ENCODE measurements at places on chromosomes 3 and 15.

GRCh38 chr15:101105059-101105891 lies 146.6 kb downstream of the CHSY1 start:
- DNase-seq, result no peak

GRCh38 chr3:111967068-111967467 lies 11.8 kb upstream of the ABHD10 start:
- no peak for DNase-seq

DNA sequence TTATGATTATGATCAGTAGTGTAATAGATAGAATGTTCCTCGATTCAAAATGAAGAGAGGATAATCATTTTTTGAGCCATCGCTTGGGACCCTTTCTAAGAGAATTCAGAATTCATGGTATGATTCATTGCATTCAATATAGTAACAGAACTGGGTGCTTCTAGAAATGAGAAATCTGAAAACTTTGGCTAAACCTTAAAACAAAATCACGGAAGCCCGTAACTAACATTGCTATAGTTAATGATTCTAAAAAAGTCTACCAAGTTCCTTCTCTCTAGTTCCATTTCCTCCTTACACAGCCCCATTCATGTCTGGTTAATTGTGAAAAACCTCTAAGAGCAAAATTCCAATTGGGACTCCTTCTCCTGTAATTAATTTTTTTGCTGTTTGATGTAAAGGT lies 217.1 kb downstream of the GBE1 start:
- DNase-seq, result no peak

DNA sequence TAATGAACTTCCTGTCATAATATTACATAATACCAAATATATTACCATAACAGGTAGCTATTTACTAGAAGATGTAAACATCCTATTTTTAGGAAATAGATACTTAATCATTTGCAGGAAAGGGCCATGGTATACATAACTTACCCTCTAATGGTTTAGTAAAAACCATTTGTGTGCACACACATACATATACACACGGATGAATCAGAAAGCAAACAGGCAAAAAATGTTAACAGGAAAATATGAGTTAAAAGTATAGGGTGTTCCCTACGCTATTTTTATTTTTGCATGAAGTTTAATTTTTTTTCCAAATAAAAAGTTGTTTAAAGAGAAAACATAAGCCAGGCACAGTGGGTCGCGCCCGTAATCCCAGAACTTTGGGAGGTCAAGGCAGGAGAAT lies 34.6 kb downstream of the FAM174B start:
- no peak for DNase-seq

DNA sequence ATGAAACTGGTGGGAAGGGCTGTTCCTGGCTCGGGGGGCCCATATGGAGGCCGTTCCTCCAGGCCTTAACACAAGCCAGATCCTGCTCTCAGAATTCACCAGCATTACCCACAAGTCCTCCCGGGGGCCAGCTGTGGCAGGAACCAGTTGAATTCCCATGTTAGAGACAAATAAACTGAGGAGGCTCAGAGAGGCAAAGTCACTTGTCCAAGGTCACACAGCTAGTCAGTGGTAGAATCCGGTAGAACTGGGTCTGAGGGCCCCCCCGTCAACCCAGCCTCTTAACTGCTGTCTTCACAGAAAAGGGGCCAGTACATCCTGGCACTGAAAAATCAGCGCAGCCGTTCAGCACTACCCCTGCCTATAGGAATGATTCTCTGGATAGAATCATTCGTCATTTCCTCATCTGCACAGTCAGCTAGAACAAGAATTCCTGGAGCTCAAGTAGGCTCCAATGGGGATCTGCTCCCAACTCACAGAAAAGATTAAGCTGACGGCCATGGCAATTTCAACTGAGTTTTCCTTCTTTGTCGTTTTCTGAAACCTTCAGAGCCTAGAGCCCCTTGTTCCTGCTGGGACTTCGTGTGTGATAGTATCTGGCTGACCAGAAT lies 12.2 kb upstream of the TSEN2 start:
- no peak for DNase-seq

DNA sequence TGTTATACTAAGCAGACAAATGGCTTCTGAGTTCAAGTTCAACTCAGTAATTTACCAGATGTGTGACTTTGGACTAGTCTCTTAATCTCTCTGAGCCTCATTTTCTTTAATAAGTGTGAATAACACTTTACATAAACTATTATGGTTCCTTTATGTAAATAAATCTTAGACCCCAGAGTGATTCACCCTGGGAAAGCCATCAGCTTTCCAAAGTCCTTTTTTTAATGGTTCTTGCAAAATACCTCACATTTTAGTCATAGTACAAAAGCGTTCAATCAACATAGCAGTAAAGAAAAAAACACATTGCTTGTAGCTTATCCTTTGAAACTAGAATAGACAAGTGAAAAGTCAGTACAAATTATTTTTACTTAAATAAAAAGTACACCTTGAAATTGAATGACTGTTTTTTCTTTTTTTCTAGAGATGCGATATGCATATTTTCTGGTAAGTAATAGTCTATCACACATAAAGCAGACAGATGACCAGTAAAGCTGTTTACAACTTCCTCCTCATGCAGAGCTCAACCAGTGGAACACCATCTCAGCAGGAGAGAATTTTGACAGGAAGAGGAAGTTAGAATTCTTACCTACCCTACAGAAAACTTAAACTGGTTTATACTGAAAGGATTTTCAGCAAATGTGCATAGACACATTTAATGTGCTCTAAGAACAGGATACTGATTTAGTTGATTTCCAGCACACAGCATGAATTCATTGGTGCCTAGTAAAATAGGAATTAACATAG lies 123.0 kb upstream of the AGBL1 start:
- DNase-seq, result no peak

All from activated CD4-positive, alpha-beta T cell treated with anti-CD3 and anti-CD28 coated beads for 24 hours (primary cell).